ENCODE measurements at places on chromosomes 13 and 19. TPM values are rescaled to one million over a fixed set of nuclear protein-coding genes. Genes with fewer than 3 reads are reported as not detected.

- peaks cover 10% of the 10 kb centered on the region for H3K4me1 ChIP-seq
- peak; percentile 36 for DNase-seq
- no peaks in the 10 kb centered on the region for H3K27me3 ChIP-seq
- H3K27ac ChIP-seq: no peak overlapping the region
- H3K36me3 ChIP-seq: no peaks in the 10 kb centered on the region
These were observed 124.1 kb downstream of the COG6 start for GRCh38 chr13:39779337-39780265.

GRCh38 chr13:77749344-77749880, 51.9 kb downstream of the SLAIN1 start:
- H3K27me3 ChIP-seq: no peaks in the 10 kb centered on the region
- DNase-seq: no peak
- H3K36me3 ChIP-seq: no peaks in the 10 kb centered on the region
- H3K4me3 ChIP-seq: no peak overlapping the region

DNA sequence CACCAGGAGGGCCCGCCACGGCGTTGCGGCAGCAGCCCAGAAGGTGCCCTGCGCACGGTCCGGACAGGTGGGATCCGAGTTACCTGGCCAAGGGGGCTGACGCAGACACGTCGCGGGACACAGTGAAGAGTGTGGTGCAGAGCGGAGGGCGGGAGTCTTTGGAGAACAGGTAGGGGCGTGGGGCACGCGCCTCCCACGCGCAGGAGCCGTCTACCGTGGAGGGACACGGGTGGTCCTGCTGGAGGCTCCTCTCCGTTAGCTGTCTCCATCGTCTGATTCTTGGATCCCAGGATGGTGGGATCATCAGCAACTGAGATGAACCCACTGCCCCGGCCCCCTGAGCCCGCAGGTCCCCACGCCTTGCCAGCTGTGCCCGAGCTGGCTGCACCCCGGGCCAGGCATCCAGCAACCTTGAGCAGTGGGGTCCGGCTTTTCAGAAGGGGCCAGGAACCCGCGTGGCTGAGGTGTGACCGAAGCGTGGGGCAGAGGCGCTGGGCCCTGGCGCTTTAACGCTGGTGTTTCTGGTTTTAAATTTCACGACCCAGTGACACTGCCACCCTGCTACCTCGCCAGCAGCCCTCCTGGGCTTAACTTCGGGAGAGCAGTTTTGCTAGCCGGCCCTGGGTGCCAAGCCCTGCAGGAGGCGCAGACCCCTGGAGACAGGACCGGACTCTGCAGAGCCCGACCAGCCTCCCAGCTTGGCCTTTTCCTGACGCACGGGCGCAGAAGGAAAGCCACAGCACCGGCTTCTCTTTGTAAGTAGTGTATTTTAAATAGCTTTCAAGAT, 7.3 kb downstream of the FGF22 start:
- H3K4me3 ChIP-seq: no peak overlapping the region
- H3K27ac ChIP-seq: no peak overlapping the region
- H3K36me3 ChIP-seq: peaks cover 47% of the 10 kb centered on the region
- no peak for DNase-seq
- H3K27me3 ChIP-seq: no peaks in the 10 kb centered on the region

GRCh38 chr13:40777166-40777808, 6.3 kb upstream of the MRPS31 start:
- H3K4me1 ChIP-seq: peaks cover 5% of the 10 kb centered on the region
- peak; percentile 37 for DNase-seq
- H3K4me3 ChIP-seq: no peak overlapping the region
- no peaks in the 10 kb centered on the region for H3K36me3 ChIP-seq
- H3K27me3 ChIP-seq: no peaks in the 10 kb centered on the region

GRCh38 chr13:102392481-102393209, 9.2 kb downstream of the FGF14 start:
- DNase-seq: no peak
- no peak overlapping the region for H3K27ac ChIP-seq
- no peak overlapping the region for H3K4me3 ChIP-seq
- H3K27me3 ChIP-seq: no peaks in the 10 kb centered on the region
- H3K36me3 ChIP-seq: no peaks in the 10 kb centered on the region

GRCh38 chr19:58279042-58279924, 528 bp downstream of the ZNF8 start:
- peak overlapping the region; percentile 65 for H3K4me3 ChIP-seq
- peak; percentile 51 for DNase-seq
- peaks cover 26% of the 10 kb centered on the region for H3K36me3 ChIP-seq
- 0 out of 2 replicates have a peak, but pooled peaks cover 2% of the 10 kb centered on the region for H3K4me1 ChIP-seq
- peak overlapping the region; percentile 75 for H3K27ac ChIP-seq
- no peaks in the 10 kb centered on the region for H3K27me3 ChIP-seq

The PBX4 gene
- 0.90 TPM for total RNA-seq

The AMER2 gene
- not detected for total RNA-seq

All from IMR-90 (cell line).